ENCODE measurements at places on chromosomes 7 and 10.
A peak's percentile ranks its signal among the peaks of the same experiment; 100 is the strongest.

DNA sequence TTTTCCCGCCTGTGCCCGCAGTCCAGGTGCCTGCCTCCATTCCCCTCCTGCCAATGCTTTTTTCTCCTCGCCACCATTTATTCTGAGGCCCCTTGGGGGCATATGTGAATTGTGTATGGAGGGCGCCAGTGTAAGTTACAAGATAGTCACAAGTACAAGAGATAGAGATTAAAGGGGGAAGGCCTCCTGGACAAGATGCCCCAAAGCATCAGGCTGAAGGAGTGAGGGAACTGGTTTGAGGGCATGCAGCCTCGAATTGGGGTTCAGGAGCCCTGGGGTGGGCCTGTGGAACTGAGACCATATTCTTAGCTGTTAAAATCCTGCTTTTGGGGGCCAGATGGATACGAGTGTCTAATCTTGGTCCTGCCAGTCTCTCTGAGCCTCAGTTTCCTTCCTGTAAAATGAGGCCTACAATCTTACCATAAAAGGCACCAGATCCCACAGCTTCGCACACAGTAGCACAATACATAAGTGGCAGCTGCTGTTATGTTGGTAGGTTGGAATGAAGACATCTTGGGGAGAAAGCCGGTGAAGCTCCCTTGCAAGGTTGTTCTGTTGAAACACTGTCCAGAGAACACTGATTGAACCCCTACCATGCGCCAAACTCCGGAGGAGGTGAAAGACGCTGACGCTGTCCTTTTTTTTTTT is 545 bp upstream of the COMTD1 start:
- DNase-seq, result no peak

DNA sequence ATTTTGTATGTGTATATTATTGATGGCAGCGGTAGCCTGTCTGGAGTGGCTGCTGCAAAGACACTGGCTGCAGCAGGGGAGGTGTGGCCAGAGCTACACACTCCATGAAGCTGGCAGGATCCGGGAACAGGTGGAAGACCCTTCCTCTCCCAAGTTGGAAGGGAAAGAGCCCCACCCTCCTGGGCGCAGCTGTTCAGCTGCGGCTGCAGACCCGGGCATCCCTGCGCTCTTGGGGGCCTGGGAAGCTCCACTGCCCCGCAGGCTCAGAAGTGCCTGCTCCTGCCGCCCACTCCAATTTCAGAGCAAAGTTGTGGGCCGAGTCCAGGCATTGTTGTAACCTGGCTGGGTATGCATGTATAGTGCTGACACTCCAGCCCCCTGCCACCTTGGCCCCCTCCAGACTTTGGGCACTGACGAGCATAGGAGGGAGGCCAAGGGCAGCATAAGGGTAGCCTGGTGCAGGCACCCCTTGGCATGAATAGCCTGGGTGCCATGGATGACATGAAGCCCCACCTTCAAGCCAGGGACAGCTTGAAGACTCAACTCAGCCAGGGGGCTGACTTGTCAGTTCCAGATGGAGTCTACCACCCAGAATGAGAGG is 90.7 kb upstream of the TMEM168 start:
- DNase-seq, result no peak

DNA sequence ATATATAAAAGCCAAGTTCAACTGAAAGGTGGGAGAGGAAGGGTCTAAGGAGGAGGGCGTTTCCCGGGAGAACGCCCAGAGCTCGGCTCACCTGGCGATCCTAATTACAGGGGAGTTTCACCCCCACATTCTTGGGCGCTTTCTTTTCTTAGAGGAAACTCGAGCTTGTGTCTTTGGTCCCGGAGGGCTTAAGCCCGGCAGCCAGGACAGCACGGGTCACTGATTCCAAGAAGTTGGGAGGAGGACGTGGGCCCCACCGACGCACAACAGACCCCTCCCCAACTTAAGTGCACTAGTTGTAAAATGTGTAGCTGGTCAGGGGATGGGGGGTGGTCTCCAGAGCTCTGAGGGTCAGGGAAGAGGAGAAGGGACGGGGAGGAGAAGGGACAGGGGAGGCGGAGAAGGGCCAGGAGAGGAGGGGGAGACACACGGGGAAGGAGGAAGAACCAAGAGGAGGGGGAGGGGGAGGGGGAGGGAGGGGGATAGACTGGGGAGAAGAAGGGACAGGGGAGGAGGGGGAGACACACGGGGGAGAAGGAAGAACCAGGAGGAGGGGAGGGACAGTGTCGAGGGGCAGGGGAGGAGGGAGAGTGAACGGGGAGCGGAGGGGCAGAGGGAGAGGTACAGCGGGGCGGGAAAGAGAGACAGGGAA is 874 bp downstream of the BAIAP2L1 start:
- DNase-seq, result no peak

DNA sequence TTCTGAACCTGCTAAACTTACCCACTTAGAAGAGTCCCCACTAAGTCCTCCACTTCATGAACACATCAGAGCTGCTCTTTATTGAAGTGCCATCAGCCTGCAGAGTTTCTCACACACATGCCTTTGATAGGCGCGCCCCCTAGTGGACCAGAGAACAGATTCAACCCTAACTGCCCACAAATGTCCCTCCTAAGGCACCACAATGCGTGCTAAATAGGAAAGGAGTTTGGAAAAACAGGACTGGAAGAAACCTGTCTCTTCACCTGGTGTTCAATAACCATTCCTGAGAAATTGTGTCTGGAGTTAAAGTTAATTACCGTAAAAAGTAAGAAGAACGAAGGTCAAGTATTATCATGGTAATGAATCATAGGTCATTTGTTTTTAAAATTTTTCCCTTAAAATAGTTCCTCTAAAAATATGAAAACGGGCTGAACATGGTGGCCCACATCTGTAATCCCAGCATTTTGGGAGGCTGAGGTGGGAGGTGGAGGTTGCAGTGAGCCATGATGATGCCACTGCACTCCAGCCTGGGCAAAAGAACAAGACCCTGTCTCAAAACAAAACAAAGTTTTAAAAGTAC is 249.7 kb downstream of the ELMO1 start:
- peak; percentile 58 for DNase-seq

GRCh38 chr10:70500812-70501301 is 22.3 kb downstream of the PALD1 start:
- no peak for DNase-seq

DNA sequence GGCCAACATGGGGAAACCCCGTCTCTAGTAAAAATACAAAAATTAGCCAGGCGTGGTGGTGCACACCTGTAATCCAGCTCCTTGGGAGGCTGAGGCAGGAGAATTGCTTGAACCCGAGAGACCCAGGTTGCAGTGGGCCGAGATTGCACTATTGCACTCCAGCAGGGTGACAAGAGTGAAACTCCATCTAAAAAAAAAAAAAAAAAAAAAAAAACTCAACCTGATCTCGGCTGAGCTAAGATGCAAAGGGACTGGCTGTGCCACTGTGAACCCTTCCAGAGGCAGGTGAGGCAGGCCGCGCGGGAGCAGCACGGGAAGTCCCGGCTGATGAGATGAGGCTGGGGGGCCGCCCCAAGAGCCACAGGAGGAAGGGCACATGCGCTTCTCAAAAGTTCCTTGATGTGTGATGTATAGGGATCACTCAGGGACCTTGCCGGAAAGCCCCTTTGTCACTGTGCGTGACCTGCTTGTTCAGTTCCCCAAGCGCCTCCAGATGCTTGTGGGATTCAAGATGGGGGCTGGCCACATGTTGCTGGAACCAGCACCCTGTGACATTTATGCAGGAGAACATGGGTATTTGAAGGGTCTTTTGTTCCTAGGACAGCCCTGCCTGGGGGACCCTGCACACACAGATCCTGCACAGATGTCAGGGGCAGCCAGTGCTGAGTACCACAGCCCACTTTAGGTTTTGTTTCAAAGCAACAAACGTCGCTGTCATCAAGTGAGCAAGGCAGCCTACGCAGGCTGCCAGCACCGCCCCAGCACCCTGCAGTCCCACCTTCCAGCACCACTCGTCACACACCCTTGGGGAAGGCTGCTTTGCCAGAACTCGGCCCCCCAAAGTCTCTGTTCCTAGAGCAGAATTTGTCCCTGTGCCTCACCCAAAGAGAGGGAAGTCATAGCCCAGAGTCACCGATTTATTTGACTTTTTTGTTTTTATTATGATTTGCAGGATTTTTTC is 74.8 kb upstream of the SH2B2 start:
- no peak for DNase-seq

- DNase-seq, result no peak
These were observed 51.8 kb downstream of the CLEC2L start for GRCh38 chr7:139575338-139575680.

- DNase-seq, result no peak
These were observed 31.1 kb downstream of the JAZF1 start for GRCh38 chr7:28149291-28150101.

DNA sequence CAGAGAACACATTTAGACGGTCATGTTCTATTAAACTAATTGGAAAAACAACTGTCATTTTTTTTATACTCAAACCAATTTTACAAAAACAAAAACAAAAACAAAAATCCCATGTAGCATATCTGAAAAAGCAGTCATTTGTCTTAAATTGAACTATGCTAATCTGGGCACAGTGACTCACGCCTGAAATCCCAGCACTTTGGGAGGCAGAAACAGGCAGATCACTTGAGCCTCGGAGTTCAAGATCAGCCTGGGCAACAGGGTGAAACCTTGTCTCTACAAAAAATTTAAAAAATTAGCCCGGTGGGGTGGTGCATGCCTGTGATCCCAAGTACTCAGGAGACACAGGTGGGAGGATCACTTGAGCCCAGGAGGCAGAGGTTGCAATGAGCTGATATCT is 253.4 kb downstream of the DOCK4 start:
- no peak for DNase-seq

GRCh38 chr7:31002256-31002655 is 38.5 kb downstream of the GHRHR start:
- no peak for DNase-seq

DNA sequence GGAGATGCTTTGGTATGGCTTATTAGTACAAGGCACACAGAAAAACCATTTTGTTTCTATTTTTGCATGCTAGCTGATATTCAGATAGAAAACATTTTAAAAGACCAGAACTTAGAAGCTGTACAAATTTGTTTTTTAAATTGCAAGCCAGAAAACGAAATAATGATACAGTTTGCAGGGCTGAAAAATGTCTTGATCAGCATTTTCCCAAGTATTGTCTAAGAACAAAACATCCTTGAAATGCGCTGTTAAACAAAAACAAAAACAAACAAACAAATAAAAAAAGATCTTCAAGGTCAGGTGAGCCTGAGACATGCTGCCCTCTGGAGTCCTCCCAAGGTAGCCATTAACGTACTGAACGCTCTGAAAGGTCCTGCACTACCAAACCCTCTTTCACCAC is 98.3 kb downstream of the VIM start:
- DNase-seq, result no peak

DNA sequence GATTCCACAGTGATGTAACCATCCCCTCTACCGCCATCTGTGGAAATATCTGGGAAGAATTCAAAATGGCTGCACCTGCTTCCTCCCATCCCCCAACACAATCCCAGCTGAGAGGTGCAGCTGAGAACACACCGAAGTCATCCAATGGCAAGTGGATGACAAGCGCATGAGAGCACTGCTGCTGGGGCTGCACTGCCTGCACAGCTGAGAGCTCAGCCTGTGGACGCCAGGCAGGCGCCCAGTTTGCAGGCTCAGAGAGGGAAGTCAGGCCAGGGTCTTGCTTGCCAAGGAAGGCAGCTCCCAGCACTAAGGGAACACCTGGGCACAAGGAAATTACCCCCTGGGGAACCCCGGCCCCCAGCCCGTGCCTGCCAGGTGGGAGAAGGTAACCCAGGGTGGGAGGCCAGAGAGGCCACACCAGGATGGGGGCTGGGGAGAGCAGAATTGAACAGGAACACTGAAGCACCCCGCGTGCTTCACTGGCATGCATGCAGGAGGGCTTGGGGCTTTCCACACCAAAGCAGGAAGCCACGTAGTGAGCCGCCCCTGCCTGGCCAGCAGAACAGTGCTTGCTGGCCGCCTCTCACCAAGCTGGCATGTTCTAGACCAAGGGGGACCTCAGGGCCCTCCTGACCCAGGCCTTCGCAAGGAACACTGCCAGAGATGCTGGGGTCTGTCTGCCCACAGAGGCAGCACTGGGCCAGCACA is 46.2 kb downstream of the FAM53B start:
- no peak for DNase-seq

DNA sequence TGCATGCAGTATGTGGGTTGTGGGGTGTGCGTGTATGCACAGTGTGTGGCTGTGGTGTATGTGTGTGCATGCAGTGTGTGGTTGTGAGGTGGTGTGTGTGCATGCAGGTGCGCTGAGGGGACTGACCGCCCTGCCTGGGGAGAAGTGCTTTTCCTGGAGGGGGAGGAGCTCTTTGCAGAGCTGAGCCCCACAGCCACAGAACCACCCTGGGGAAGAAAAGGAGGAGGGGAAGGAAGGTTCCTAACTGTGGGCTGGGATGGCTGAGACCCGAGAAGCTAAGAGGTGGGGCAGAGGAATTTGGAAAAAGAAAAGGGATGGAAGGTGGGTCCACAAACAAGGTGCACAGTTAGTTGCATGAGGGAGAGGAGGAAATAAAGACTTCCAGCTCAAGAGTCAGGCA is at the start of gene TRPV5:
TSS of gene TRPV5 (minus strand) at position 123 of the 400 bp plus-strand sequence. CDS start 287 bp downstream, outside the sequence.
- DNase-seq, result no peak

DNA sequence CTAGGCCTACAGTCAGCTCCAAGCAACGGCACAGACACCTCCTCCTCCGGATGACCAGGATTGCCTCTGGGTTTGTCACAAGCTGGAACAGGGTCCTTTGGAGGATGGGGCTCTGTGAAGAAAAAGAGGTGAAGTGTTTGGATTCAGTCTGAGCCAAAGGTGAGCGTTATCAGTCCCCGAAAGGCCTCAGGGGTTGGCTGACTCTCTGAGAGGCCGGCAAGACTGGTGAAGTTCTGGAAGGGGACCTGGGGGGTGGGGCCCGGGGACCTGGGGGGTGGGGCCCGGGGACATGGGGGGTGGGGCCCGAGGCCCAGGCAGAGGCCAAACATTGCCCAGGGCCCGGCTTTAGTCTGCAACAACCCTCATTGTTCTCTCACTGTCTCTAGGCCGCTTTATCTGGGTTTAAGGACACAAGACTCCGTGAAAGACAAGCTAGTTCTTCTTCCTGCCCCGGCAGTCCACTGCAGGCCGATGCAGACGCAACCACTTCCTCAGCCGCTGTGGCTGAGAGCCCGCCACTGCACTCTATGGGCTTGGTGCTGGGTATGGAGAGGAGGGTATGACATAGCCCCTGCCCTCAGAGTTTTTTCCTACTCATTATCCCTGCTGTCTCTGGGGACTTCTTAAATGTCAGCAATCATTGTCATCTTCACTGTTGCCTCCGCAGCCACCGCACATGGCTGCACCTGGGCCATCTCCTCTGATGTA is 27.4 kb upstream of the PSAP start:
- DNase-seq, result no peak

- no peak for DNase-seq
These were observed 55.6 kb downstream of the STEAP1B start for GRCh38 chr7:22444181-22444971.

Data from thoracic aorta (tissue), 2 donors.